Activated CD4-positive, alpha-beta T cell treated with anti-CD3 and anti-CD28 coated beads, Interleukin-2, amount 10 ng/mL, durations not matched to agents 7 days and 5 days (primary cell): ENCODE measurements at places on chromosomes 4 and X.

DNA sequence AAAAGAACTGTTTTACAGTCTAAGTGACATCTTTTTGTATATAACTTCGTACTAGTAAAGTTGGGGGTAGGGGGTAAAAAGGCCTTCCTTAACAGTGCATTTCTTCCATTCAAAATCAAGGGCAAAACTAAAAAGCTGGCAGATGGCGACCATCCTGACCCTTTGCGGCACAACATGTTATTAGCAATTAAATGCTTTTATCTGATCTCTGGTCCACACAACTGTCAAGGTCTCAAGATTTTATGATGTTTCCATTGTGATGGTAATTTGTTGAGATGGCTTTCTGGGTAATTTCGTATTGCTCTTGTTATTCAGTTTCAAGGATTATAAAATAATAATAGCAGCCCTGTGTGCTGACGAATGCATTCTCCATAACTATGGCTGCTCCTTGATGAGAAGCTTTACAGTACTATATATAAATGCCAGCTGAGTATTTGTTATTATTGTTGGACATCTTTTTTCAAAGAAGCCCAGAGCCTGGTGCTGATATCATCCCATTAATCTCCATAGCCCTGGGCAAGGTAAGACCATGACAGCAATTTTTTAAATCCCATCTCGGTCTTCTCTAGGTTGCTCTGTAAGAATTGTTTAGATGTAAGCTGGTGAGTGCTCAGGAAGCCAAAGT, 89.5 kb downstream of the CBR4 start:
- DNase-seq: no peak

DNA sequence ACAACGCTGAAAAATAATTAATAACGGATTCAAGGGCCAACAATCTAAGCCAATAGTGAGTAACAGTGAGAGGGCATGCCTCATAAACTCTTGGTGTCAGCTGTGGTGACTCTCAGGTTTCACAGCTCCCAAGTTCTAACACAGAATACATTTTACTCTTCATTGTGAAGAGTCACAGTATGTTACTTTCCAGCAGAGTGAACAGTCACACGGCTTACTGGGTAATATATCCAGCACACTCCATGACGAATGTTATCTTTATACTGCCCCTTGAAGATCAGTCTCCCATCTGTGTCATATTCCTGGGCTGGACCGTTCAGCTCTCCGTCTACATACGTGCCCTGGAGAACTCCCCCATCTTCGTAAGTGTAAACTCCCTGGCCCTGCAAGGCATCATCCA, 23.1 kb downstream of the SETD7 start:
- DNase-seq: no peak

GRCh38 chr4:142554412-142554811, 291.7 kb downstream of the INPP4B start:
- no peak for DNase-seq

DNA sequence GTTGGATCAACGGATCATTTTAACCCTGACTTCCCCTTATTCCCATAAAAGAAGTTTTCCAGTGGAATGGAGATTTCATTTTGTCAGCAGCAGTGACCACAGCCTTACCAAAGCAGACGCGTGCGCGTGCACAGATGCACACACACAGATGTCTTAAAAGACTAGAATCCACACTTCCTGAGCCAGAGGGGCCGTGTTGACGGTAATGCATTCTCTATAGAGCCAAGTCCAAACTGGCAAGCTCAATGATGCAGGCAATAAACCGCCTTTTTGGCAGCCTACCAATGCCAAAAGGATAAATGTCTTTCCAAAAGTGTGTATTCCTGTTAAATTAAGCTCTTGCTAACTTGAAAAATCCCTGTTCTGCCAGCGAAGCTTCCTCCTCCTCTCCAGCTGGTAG, 18.8 kb upstream of the CLDN34 start:
- DNase-seq: no peak

DNA sequence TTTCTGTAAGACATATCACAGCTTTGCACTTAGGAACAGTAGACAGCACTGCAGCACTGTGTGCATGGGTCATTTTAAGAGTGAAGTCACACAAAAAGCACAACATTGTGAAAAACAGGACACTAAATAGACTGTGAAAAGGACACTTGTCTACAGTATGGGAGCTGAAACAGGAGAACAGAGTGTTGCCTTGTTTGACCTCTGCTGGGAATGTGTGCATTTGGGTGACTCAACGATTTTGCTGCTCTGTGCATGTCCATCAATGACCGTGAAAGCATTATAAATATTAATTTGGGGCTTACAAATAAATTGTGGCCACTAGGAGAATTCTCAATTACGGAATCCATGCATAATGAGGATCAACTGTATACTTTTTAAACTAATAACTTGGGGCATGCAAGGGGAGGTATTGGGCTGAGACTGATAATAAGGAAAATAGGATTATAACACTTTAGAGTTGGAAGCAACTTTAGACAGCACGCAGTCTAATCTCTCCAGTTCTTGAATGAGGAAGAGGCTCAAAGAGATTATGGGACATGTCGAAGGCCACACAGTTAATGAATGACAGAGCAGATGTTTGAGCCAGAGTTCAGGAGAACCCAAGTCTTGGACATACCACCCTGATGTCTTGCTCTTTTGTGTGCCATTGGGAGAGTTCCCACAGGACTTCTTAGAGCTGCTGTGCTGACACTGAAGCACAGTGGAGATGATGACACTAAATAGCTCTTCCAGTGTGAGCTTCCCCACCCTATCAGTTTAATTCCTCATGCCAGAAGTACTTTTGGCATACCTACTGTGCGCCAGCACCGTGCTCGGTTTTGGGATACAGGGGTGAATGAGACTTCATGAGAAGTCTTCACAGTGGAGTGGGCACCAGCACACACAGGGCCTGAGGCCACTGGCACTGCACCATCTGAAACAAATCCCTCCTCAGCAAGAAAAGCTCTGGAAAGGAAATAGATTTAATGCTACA, 79.3 kb downstream of the FRAS1 start:
- no peak for DNase-seq

DNA sequence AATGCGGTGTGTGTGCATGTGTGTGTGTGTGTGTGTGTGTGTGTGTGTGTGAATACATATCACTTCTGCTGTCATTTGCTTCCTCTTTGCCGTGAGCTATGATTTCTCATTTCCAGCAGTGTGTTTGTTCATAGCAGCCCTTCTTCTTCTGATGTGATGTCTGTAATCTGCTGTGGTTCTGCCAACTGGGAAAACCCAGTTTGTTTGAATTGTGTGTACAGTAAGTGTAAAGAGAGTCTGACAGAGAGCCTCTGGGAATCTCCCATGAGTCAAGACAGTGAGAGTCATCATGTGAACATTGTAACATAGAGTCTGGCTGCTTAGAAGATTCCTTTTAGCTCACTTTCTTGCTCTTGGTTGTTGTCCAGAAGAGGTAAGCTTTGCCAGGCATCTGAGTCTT, 8.4 kb upstream of the NWD2 start:
- DNase-seq: no peak

DNA sequence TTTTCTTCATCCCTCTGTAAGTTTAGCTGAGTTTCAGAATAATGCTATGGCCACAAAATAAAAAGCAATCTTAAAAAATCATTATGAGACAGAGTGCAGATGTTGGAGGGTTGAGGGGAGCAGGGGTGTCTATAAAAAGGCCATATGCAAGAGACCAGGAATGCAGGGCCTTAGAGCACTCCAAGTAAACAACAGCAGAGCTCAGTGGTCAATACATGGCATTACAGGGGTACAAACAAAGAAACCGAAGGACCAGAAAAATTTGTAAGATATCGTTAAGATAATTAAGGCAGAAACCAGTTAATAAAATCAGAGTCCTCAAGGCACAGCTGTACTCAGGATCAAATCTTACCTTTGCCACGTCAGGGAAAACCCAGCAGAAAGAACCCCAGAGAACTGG, 28.4 kb upstream of the NDST3 start:
- no peak for DNase-seq

- DNase-seq: peak; percentile 48
These were observed 14.5 kb upstream of the FGG start for GRCh38 chr4:154626793-154627484.

GRCh38 chr4:181701214-181701613, 542.0 kb upstream of the TENM3 start:
- DNase-seq: no peak

GRCh38 chr4:110033355-110034025, 120.8 kb downstream of the EGF start:
- DNase-seq: no peak

DNA sequence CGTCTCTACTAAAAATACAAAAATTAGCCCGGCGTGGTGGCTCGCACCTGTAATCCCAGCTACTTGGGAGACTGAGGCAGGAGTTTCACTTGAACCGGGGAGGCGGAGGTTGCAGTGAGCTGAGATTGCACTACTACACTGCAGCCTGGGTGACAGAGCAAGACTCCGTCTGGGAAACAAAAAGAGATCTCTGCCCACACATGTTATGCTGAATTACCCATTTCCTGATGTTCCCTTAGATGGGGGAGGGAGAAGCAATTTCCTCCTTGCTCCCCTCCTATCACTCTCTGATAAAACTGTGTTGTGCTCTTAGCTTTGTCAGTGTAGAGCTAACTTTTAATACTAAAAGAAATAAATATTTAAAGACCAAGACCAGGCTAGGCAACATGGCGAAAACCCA, 102.5 kb downstream of the LARP7 start:
- DNase-seq: no peak

GRCh38 chrX:43373032-43373431, 283.1 kb upstream of the MAOA start:
- no peak for DNase-seq

GRCh38 chr4:138609943-138610350, 367.8 kb upstream of the SLC7A11 start:
- no peak for DNase-seq
